Activated CD4-positive, alpha-beta T cell treated with anti-CD3 and anti-CD28 coated beads for 1 hour (primary cell): ENCODE measurements at places on chromosomes 6 and 20.

DNA sequence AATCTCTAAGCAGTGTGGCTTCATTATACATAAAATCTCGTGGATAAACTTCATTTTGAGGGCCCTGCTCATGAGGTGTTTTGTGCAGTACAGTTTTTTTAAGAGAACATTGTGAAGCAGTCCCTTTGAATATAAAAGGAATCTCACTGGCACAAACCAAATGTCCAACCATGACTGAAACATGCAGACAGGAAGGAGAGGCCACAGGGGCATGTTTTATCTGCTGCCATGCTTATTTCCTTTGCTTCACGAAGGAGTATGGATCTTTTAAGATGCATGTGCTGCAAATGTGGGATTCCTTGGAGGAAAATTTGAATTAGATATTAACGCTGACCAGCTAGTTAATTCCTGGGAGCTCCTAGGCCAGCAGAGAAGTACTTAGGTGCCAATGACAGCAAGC, 192.3 kb downstream of the DST start:
- DNase-seq, result no peak

GRCh38 chr20:51121272-51121671, 98.4 kb upstream of the KCNG1 start:
- no peak for DNase-seq

- no peak for DNase-seq
Measured at GRCh38 chr20:35491823-35492222, 36.4 kb downstream of the CEP250 start.

DNA sequence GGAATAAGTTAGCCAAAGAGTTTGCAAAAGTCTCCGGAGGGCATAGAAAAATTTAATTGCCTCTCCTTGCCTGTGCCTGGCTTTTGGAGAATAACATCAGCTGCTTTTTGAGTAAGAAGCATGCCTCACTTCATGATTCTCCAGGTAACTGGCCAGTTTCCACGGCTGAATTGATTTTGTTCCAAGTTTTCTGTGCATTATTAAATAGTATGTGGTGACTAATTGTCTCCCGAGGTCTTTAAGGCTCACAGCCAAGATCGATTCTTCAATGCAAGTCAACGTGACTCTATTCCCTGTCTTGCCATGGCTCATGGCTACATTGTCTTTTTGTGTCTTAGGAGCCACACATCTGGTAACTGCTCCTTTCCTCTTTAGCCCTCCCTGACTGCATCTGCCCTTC, 54.2 kb downstream of the CNR1 start:
- DNase-seq, result no peak

GRCh38 chr20:19889011-19889953, 127.9 kb upstream of the NAA20 start:
- no peak for DNase-seq

DNA sequence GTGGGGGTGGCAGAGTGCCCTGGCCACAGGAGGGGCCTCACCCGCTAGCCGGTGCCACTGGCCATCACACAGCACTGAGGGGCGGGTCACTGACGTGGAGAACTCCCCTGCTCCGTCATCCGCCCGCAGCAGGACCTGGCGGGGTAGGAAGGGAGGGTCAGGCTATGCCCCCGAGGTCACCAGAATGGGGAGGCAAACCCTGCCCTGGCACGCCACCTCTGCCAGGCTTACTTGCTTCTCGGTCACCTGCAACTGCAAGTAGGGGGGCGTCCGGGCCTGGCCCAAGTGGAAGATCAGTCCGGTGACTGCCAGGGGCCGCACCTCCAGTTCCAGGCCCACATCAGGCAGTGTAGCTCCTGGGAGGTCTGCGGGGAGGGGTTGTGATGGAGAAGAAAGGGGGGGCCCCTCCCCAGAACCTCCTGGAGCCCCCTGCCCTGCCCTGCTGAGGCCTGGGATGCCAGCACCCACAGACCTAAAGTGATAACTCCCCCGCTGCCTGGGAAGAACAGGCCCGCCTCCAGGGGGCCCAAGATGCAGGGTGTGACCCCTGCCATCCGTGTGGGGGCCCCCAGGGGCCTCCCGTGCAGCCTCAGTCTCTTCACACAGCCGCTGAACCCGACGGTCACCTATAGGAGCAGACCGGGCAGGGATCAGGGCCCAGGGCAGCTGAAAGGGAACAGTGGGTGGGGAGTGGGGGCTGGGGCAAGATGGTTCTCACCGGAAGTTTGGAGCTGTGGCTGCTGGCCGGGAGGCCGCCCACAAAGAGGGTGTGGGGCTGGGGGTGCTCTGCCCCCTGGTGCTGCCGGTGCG, 7.4 kb downstream of the ADRM1 start:
- no peak for DNase-seq
